ENCODE measurements at places on chromosomes 7 and 10.

GRCh38 chr7:70744492-70744891 is 387.5 kb upstream of the GALNT17 start:
- H3K27ac ChIP-seq: no peak overlapping the region
- H3K4me3 ChIP-seq: no peak overlapping the region
- DNase-seq: no peak
- peaks cover 4% of the 10 kb centered on the region for H3K4me1 ChIP-seq
- peaks cover 3% of the 10 kb centered on the region for H3K36me3 ChIP-seq
- no peaks in the 10 kb centered on the region for H3K27me3 ChIP-seq

GRCh38 chr7:6495597-6496262 is 48.0 kb upstream of the DAGLB start:
- DNase-seq: peak; percentile 42
- H3K4me1 ChIP-seq: no peaks in the 10 kb centered on the region
- peaks cover 18% of the 10 kb centered on the region for H3K27me3 ChIP-seq
- no peak overlapping the region for H3K27ac ChIP-seq

DNA sequence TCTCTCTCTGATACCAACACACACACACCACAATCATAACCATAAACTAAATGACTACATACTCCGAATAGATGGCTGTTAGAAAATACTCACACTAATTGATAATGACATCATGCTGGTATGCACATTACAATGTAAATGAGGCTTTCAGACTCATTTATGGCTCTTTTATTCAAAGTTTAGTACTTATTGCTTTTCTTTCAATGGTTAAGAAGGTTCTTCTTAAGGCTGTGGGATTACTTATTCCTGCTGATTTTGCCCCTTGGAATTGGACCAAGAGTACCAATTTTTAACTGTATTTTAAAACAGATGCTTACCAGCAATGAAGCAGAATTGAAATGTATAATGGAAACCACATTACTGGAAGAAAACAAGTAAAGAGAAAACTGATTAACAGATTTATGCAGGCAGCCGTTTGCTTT is 20.6 kb upstream of the CABCOCO1 start:
- no peaks in the 10 kb centered on the region for H3K36me3 ChIP-seq
- H3K27me3 ChIP-seq: no peaks in the 10 kb centered on the region
- peak overlapping the region; percentile 58 for H3K27ac ChIP-seq
- H3K4me3 ChIP-seq: peak overlapping the region; percentile 67
- H3K4me1 ChIP-seq: peaks cover 1% of the 10 kb centered on the region

DNA sequence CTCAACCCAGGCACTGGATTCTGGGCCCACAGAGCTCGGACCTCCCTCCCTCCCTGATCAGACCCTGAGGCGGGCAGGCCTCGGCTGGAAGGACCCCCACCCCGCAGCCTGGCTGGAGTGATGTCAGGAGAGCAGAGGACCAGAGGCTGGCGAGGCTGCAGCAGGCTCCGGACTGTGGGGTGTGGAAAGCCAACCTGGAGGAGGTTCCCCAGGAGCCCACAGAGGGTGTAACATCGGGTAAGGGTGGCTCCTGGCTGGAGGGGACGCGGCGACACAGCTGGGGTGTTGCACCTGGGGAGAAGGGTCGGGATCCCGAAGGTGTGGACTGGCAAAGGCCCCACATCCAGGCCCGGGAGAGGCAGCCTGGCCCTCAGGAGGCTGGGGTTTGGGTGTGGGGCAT is 8.9 kb upstream of the MICALL2 start:
- H3K4me3 ChIP-seq: no peak overlapping the region
- no peak overlapping the region for H3K27ac ChIP-seq
- no peak for DNase-seq
- peaks cover 23% of the 10 kb centered on the region for H3K36me3 ChIP-seq
- no peaks in the 10 kb centered on the region for H3K27me3 ChIP-seq
- peaks cover 12% of the 10 kb centered on the region for H3K4me1 ChIP-seq

GRCh38 chr7:98808751-98809460 is 60.9 kb downstream of the TMEM130 start:
- no peaks in the 10 kb centered on the region for H3K4me1 ChIP-seq
- H3K4me3 ChIP-seq: no peak overlapping the region
- H3K27me3 ChIP-seq: peaks cover 20% of the 10 kb centered on the region
- no peak overlapping the region for H3K27ac ChIP-seq
- DNase-seq: no peak
- H3K36me3 ChIP-seq: no peaks in the 10 kb centered on the region

- no peak overlapping the region for H3K27ac ChIP-seq
- no peaks in the 10 kb centered on the region for H3K36me3 ChIP-seq
- DNase-seq: no peak
- peaks cover 48% of the 10 kb centered on the region for H3K27me3 ChIP-seq
These were observed 9.1 kb downstream of the ADCYAP1R1 start for GRCh38 chr7:31061185-31061584.

GRCh38 chr10:131092386-131092785 is 219.1 kb downstream of the TCERG1L start:
- no peaks in the 10 kb centered on the region for H3K36me3 ChIP-seq
- DNase-seq: no peak
- no peaks in the 10 kb centered on the region for H3K4me1 ChIP-seq
- no peak overlapping the region for H3K27ac ChIP-seq
- H3K27me3 ChIP-seq: no peaks in the 10 kb centered on the region

- H3K36me3 ChIP-seq: no peaks in the 10 kb centered on the region
- H3K27me3 ChIP-seq: no peaks in the 10 kb centered on the region
- H3K4me1 ChIP-seq: peaks cover 25% of the 10 kb centered on the region
- no peak overlapping the region for H3K27ac ChIP-seq
- no peak overlapping the region for H3K4me3 ChIP-seq
These were observed 54.4 kb upstream of the TMEM72 start for GRCh38 chr10:44856696-44857095.

GRCh38 chr10:24114556-24114955 is 94.4 kb upstream of the KIAA1217 start:
- DNase-seq: no peak
- H3K4me1 ChIP-seq: peaks cover 1% of the 10 kb centered on the region
- no peaks in the 10 kb centered on the region for H3K36me3 ChIP-seq
- no peaks in the 10 kb centered on the region for H3K27me3 ChIP-seq
- no peak overlapping the region for H3K27ac ChIP-seq
- no peak overlapping the region for H3K4me3 ChIP-seq

DNA sequence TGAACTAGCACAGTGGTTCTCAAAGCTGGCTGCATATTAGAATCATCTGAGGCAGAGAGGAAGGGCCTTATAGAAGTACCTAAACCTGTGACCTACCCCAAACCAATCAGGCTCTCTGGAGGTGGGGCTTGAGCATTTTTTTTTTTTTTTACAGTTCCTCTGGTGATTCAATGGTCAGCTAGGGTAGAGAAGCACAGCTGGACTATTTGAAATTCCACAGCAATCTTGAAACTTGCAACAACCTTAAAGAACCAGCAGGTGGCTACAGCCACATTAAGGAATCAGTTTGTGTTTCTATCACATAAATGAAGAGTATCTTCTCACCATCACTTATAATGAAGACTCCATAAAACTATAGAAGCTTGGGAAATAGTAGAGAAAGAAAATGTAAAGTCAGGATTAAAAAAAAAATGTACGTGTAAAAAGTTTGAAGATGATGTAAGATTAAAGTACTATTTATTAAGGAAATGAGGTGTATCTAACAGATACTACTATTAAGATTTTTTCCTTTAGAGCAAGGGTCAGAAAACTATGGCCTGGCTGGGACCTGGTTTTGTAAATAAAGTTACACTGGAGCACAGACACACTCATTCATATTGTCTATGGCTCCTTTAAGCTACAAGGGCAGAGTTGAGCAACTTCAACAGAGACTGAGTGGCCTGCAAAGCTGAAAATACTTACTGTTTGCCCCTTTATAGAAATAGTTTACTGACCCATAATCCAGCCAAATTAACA is 3.8 kb downstream of the RTKN2 start:
- H3K4me1 ChIP-seq: no peaks in the 10 kb centered on the region
- no peaks in the 10 kb centered on the region for H3K36me3 ChIP-seq

DNA sequence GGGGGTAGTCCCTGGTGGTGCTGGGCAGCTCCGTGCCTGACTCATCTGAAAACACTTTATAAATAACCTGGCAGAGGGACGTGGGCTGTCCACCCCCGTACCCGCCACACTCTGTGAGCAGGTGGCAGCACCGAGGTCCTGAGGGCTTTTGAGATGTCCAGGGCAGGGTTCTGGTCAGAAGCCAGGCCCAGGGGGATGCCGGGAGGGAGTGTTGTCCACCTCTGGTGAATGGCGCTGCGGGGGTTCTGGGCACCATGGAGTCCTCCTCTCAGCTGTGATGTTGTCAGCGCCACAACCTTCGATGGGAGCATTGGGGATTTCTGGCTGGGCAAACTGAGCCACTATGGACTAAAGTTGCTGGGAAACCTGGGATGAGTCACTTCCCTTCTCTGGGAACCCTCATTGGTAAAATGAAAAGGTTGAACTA is 27.4 kb upstream of the GOLGA7B start:
- peaks cover 54% of the 10 kb centered on the region for H3K27me3 ChIP-seq
- H3K4me1 ChIP-seq: peaks cover 8% of the 10 kb centered on the region
- no peak for DNase-seq

DNA sequence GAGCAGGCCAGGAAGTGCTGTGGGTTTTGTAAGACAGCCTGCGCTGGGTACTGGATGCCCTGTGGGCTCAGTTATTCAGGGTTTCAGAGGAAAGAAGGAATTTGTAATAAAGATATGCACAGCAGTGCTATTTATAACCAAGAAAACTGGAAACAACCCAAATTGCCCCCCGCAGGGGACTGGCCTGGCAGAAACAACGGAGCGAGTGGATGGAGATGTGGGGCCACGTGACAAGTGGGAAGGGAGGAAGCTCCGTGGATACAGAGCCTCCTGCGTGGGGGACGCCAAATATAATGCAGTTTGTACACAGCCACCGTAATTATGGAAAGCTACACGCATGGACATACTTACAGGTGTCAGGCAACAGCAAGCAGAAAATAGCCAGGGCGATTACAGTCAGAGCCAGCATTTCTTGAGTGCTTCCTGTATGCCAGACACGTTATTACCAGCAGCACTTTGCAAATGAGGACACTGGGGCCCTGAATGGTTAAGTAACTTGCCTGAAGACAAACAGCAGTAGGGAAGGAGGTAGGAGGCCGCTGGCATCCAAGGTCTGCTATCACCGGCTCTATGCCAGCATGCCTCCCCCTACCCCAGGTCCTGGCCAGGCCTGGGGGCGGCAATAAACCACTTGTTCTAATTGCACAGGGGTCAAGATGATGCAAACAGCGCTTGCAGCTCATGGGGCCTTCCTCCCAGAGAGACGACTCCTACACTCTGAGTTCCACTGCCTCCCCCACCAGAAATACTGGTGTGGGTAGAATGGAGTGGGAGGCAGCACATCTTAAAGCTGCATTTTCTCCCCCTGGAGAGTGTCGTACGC is 8.7 kb upstream of the CAMK2B start:
- peaks cover 24% of the 10 kb centered on the region for H3K27me3 ChIP-seq
- H3K4me3 ChIP-seq: no peak overlapping the region
- peaks cover 4% of the 10 kb centered on the region for H3K4me1 ChIP-seq

DNA sequence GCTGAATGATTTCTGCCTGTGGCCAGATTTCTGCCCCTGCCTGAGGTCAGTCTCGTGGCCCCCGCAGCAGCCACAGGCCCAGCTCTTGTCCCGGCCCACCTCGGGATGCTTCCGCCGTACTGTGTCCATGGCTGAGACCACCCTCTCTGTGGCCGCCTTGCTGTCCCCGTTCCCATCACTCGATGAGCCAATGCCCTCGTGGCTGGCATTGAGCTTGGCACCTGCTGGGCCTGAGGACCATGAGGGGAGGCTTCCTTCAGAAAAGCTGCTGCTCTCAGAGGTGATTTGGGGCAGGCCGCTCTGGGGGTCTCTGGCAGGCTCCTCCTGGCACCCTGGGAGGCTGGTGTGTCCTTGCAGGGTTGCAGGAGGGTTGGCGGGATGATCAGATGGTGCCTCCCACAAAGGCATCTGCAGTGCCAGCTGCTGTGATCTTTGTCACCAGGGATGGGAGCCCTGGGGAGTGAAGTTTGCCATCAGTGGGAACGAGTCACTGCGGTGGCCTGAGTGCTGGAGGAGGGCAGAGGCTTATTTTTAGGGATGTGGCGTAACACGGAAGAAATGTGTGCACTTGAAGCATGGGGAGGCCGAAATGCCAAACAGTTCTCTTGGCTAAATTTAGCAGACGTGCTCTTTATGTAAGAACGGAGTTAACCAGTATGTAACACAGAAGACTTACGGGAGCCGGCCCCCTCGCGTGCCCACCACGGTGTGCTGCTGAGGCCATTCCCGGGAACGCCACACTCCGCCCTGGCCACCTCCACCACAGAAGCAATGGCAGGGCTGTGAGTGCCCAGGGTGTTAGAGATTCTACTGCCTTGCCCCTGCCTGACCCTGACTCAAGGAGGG is 47.7 kb downstream of the VIPR2 start:
- H3K36me3 ChIP-seq: no peaks in the 10 kb centered on the region
- no peak overlapping the region for H3K27ac ChIP-seq
- H3K4me3 ChIP-seq: no peak overlapping the region
- H3K4me1 ChIP-seq: no peaks in the 10 kb centered on the region

GRCh38 chr10:104328896-104329710 is 9.2 kb downstream of the ITPRIP start:
- no peaks in the 10 kb centered on the region for H3K27me3 ChIP-seq
- H3K36me3 ChIP-seq: peaks cover 42% of the 10 kb centered on the region
- peak overlapping the region; percentile 98 for H3K27ac ChIP-seq
- peaks cover 66% of the 10 kb centered on the region for H3K4me1 ChIP-seq

DNA sequence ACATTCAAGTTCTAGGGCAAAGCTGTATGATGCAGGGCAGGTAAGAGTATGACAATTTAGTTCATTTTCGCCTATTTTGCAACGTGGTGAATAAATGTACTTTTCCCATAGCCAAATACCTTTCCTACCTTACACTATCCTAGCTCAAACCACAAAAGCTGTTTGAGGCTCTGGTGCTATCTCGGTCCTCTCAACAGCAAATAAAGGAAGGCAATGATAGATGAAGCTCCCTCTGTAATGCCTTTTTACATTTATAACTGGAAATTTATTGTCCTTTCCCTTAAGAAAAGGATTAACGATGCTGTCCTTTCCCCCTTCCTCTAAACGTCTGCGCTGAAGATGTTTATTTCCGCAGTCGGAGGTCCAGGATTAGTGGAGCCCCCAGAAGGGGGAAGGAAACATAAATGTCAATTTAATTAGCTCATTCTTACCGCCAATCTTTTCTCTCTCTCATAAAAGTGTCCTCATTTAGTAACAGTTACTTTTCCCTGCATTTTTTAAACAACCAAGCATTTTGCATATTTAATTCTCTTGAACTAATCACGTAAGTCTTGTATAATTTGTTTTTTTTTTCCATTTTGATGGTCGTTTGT is 114.6 kb downstream of the PIP4K2A start:
- peaks cover 33% of the 10 kb centered on the region for H3K4me1 ChIP-seq
- DNase-seq: no peak
- H3K36me3 ChIP-seq: peaks cover 19% of the 10 kb centered on the region
- no peaks in the 10 kb centered on the region for H3K27me3 ChIP-seq
- no peak overlapping the region for H3K4me3 ChIP-seq
- H3K27ac ChIP-seq: peak overlapping the region; percentile 59

Data from mesenchymal stem cell (in vitro differentiated cells and primary cell).